ENCODE measurements at places on chromosomes 2 and 18.

GRCh38 chr2:126658905-126659561, 3.1 kb downstream of the GYPC start:
- no peak for DNase-seq

DNA sequence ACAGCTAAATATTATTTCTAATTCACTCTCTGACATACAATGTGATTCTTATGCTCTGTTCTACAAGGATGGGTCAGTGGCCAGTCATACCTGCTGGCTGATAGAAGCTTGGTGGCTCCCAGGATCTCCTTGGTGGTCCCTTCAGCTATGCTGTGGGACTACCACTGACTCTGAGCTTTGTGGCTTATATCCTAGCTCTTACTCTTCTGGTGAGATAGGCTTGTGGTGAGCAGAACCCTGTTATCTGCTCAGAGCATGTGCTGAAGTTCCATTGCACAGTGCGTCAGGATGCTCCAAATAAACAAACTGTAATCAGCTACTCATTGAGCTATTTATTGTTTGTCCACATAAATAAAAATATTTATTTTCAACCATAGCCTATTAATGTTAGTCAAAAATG, 51.7 kb downstream of the MFSD6 start:
- DNase-seq: no peak

GRCh38 chr2:29187926-29188325, 72.7 kb downstream of the CLIP4 start:
- no peak for DNase-seq

GRCh38 chr2:158381205-158381604, 75.3 kb downstream of the CCDC148 start:
- no peak for DNase-seq

GRCh38 chr2:127356531-127356930, 31.2 kb downstream of the MAP3K2 start:
- no peak for DNase-seq

DNA sequence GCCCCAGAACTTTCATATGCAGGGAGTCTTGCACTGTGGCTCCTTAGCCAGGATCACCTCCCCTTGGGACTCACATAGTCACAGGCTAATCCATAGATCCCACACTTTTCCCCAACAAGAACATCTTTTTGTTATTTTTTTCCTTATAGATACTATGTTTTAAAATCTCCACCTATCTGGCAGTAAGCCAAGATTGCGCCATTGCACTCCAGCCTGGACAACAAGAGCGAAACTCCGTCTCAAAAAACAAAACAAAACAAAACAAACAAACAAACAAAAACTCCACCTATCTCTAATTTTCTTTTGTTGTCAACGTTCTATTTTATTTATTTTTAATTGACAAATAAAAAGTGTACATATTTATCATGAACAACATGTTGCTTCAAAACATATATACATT, 141.7 kb downstream of the PDE11A start:
- DNase-seq: no peak

DNA sequence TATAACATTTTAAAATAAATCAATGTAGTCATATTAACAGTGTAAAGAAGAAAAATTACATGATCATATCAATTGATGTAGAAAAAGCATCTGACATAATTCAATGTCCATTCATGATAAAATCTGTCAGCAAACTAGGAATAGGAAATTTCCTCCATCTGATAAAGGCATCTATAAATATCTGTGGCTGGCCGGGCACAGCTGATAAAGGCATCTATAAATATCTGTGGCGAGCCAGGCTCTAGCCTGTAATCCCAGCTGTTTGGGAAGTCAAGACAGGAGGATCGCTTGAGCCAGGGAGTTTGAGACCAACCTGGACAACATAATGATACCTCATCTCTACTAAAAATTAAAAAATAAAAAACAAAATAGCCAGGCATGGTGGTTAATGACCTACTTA, 18.1 kb upstream of the RANBP2 start:
- DNase-seq: no peak

Measured in NCI-H510A (cell line).